Dermis microvascular lymphatic vessel endothelial cell (primary cell): ENCODE measurements at places on chromosomes 3 and 15. TPM values are rescaled to one million over a fixed set of nuclear protein-coding genes. Genes with fewer than 3 reads are reported as not detected.

GRCh38 chr3:52383446-52383845 is 61.5 kb downstream of the SEMA3G start:
- DNase-seq, result no peak

- DNase-seq, result no peak
These were observed 7.0 kb downstream of the C3orf52 start for GRCh38 chr3:112093180-112093522.

GRCh38 chr3:57064572-57064971 is 4.1 kb downstream of the SPATA12 start:
- DNase-seq, result no peak

- DNase-seq, result no peak
These were observed 182.7 kb downstream of the MEX3B start for GRCh38 chr15:81863162-81863561.

DNA sequence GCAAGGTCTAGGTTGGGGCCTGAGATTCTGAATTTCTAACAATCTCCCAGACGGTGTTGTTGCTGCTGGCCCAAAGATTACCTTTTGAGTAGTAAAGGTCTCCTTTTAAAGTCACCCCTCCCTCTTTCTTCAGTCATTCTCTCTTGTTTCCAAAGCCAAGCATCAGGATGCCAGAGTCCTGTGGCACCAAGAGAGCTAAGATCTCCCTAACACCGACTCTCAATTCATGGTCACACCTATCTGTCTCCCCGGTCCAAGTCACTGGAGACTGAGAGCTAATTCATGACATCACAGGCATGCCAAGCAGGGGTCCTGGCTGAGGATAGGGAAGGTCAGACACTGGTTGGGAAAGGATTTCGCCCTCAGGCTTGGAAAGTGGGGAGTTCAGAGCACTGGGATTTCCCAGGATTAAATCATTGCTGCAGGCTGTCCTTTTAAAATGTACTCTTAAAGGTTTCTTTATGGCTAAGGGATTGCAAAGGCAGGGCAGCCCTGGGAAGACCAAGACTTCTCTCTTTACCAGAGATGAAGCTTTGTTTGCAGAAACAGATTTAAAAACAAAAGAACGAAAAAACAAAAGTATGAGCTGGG is 7.3 kb downstream of the SHOX2 start:
- DNase-seq, result no peak

DNA sequence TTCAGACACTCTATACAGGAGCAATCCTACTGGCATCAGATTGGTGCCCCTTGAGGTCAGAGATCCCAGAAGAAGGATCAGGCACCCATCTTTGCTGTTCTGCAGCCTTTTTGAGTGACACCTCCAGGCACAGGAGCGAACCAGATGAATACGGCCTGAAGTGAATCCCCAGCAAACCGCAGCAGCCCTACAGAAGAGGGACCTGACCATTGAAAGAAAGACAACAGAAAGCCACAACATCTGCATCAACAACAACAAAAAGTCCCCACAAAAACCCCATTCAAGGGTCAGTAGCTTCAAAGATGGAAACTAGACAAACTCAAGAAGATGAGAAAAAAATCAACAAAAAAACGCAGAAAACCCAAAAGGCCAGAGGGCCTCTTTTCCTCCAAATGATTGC is 130.4 kb downstream of the PPM1L start:
- DNase-seq, result no peak

- no peak for DNase-seq
These were observed 97.2 kb upstream of the TJP1 start for GRCh38 chr15:29919380-29919881.

DNA sequence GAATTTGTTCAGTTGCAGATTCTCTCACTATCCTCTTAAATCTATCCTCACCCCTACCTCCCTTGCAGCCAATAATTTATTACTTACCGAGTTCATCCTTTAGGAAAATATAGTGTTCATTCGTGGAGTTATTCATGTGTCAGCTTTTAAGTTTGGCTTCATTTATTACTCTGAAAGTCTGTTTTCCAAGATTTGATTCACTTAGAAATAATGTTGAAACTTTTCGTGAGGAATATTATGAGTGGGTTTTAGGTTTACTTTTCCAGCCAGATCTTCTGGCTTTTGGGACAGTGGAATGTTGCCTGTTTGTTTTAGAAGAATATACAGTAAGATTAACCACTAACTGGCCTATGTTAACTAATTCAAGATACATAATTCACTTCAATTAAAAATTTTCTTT is 161.0 kb upstream of the CGNL1 start:
- DNase-seq, result no peak

Gene ABHD17C
- 4.9 and 6.1 TPM in 2 replicates for total RNA-seq

Gene CHST2
- 2.1 and 3.7 TPM in 2 replicates for total RNA-seq
